GM10248 (cell line): ENCODE measurements at places on chromosomes 1 and 21.

DNA sequence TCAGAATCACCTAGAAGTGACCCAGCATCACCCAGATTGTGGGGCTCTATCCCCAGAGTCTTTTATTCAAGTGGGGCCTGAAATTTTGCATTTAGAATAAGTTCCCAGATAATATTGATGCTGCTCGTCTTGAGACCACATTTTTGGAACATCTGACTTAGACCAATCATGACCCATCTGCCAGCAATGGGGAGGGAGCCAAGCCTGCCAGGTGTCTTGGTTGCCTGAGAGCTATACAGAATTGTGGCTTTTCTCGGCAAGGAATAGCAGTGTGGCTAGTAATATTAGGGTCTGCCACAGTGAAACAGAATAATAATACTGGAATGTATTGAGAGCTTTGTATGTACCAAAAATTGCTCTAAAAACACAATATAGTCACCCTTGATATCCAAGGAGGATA, 31.1 kb upstream of the RGS8 start:
- no peak for DNase-seq

GRCh38 chr21:14545906-14546480, at the start of gene SAMSN1:
Gene SAMSN1 (minus strand): TSS chr21:14546315. CDS start chr21:14546261, 54 bp downstream.
- DNase-seq: peak; percentile 45

GRCh38 chr1:201295346-201295745, 12.0 kb downstream of the PKP1 start:
- no peak for DNase-seq

GRCh38 chr21:36661511-36662309, 37.2 kb upstream of the SIM2 start:
- DNase-seq: no peak

DNA sequence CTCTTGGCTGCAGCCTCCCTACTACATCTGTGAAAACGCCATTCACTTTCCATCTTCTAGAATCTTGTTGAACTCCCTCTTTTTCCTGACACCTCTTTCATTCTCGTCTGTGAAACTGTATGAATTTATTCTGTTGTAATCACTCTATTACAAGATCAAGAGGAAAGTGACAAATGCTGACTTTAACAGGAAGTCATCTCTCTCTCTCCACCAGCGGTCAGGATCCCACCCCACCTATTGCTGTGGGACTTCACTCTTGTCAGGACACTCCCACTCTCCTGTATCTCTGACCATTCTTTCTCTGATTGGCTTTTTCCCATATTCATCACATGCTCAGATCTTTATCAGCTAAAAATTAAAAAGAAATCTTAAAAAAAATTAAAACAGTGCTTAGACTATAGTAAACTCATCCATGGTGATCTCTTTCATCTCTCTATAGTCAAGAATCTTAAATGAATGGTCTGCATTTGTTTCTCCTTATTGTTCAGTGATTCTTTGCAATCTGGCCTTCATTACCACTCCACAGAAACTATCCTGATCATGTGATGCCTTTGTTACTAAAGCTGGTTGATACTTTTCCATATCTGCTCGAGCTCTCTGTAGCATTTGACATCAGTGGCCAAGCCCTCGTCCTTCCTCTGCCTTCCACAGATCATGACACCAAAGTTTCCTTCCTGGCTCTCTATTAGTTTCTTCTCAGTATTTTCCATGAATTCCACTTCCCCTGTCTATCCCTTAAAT, 113.6 kb downstream of the UCHL5 start:
- no peak for DNase-seq

DNA sequence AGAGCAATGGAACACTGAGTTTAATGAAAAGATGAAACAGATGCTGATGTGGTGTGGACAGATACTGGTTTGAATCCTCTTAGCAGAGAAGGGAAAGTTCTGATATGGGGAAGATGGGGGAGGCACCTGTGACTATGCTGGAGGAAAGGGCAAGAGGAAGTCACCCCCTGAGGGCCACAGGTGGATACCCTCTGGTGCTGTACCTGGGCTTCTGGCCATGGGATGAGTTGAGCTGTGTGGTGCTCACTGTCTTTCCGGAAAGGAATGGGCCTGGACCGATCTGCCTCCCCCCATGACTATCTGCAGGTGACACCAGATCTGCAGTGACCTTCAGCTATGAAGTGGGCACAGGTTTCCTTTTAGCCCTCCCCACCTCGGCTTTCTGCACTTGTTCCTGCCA, 52.4 kb downstream of the IER5 start:
- DNase-seq: no peak

DNA sequence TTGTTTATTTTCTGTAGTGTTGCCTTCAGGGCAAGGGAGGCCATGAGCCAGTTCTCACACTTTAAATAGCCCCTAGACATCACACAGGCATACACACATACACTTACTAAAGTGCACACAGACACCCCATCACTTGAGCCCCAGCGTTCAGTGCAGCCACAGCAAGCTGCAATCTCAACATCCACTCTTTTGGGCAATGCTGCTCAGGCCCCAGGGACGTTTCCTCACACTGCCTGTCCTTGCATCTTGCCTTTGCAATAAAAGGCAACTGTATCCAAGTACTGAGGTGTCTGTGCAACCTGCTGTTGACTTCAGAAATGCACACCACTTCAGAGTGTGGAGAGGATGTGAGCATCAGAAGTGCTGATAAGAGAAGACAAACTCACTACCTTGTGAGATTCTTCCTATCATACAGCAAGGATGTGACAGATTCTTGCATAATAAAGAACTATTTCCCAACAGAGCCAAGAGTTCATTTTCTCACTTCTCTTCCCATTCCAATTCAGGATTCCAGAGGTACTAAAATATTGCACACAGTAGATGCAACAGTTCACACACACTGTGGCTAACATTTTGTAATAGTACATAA, 36.2 kb downstream of the IRF2BP2 start:
- no peak for DNase-seq

GRCh38 chr1:203407296-203407695, 56.4 kb upstream of the FMOD start:
- no peak for DNase-seq

GRCh38 chr1:75412616-75413015, 198.3 kb downstream of the SLC44A5 start:
- DNase-seq: no peak

GRCh38 chr1:39890880-39891279, 7.6 kb upstream of the TRIT1 start:
- DNase-seq: no peak

DNA sequence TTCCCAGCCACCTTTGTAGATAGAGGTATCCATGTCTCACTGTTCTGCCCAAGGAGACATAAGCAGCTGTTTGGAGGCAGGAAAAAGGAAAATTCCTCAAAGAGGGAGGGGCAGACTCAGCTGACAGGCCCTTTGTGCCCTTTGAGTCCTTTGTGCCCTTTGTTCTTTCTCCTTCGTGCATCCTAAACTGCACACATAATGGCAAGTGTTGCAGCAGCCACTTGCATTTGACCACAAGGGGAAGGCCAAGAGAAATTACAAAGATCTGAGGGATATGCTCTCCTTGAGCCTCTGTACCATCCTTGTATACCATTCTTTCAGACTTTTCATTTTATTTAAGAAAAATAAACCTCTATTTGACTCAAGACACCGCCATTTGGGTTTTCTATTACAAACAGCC, 71.8 kb upstream of the PKN2 start:
- DNase-seq: no peak

DNA sequence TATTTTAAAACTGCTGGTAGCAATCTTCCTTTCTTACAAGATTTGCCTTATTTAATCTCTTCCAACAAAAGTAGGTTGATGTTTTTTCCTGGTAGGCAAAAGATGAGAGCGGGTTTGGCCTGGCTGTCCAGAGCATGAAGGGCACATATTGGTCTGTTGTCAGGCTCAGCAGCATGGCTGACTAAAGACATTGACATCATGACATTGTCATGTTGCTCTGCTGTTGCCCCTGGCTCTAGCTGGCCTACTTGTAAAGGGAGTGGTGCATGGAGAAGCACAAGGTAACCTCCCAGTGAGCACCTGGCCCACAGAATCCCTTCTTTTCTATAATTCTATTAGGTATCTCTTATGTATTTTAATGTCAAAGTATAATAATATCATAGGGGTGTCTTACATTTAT, 23.6 kb downstream of the GNPAT start:
- no peak for DNase-seq

DNA sequence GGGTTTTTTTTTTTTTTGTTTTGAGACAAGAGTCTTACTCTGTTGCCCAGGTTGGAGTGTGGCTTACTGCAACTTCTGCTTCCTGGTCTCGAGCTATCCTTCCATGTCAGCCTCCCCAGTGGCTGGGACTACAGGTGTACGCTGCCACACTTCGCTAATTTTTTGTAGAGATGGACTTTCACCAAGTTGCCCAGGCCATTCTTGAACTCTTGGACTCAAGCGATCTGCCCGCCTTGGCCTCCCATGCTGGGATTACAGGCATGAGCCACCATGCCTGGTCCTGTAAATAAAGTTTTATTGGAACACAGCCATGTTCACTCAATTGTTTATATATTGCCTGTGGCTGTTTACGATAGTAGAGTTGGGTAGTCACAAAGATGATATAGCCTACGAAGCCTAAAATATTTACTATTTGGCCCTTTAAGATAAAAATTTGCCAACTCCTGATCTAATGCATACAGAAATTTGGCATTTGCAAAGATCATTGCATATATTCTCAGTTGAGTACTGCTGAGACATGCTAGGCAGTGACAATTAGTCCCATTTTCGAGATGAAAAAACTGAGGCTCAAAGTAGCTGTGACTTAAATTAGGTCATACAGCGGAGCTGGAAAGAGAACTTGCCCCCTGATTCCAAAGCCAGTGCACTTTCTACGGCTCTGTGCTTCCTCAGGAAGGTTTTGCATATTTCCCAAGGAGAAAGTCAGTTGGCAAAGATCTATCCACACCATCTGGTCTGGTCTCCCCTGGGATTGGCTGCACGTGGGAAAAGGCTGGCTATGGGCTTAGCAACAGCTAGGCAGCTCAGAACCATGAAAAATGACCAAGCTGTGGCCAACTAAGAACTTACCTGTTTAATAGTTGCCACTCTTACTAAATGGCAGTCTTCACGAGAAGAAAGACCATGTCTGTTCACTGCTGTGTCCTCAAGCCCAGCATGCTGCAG, 19.4 kb downstream of the MECR start:
- DNase-seq: no peak

GRCh38 chr1:55310505-55310971, 95.4 kb upstream of the USP24 start:
- no peak for DNase-seq

DNA sequence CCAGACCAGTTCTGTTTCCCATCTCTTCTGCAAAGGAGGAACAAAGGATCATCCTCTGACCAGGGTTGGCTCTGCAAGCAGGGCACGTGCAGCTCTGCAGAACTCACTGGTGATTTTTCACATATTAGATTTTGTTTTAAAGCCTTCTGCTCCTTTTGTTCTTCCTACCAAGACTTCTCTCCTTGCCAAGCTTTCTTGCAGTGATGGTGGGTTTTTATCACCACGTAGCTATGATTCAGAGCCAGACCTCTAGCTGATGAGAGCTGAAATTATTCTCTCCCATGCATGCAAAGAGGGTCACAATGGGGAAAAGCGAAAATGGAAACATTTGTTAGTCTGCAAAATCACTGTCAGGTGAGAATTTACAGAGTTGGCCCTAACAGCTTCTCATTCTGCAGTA, 225.2 kb downstream of the KCNH1 start:
- no peak for DNase-seq

- DNase-seq: peak; percentile 67
Measured at GRCh38 chr21:37207441-37208009, 59.6 kb downstream of the VPS26C start.

DNA sequence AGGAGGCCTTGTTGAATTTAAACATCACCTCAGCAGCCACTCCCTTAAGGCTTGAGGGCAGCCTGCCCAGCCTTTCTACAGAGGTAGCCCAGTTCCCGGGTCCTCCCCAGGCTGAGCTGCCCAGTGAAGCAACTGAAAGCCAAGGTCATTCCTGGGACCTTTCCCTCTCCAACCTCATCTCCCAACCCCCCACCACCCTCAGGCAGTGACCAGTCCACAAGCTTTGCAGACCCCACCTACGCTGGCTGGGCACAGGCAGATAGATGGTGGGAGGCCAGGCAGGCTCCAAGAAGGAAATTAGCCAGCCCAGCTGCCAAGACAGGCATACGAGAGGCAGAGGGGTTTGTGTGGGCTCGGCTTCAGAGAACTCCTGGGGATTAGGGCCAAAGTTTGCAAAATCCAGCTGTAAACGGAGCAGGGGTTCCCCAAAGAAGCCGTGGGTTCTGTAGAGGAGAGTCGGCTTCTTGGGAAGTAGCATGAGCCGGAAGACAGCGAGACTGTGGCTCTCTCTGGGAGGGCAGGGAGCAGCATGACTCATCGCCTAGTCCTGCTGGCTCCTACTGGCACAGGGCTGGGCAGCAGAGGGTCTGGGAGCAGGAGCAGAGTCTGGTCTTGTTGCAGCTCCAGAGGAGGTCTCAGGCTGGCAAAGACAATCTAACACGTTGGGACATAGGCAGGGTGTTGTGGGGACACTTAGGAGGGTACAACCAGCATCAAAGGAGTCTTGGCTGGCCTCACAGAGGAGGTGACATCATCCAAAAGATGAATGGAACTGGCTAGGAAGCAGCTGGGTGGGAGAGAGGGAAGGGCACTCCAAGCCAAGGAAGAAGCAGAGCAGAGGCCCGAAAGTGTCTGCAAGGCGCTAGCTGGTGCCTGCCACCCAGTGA, 2.8 kb upstream of the ZC3H12A start:
- no peak for DNase-seq

DNA sequence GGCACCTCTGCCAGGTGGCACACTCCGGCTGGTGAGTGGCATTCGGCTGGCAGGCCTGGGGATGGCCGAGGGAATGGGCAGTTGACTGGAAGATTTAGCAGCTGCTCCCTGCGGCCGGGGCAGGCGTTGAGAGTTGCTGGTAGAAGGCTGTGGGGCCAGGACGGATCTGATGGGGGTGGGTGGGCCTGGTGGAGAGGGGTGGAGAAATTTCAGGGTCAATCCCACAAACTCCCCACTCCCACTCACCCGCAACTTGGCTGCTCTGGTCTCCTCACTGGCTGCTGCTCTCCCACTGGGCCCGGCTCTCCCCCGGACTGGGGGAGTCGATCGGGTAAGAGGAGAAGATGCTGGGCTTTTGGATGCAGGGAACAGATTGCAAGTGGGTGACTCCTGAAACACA, 2.1 kb downstream of the PSRC1 start:
- DNase-seq: no peak

- no peak for DNase-seq
Measured at GRCh38 chr21:41016472-41016871, 151.5 kb upstream of the BACE2 start.

DNA sequence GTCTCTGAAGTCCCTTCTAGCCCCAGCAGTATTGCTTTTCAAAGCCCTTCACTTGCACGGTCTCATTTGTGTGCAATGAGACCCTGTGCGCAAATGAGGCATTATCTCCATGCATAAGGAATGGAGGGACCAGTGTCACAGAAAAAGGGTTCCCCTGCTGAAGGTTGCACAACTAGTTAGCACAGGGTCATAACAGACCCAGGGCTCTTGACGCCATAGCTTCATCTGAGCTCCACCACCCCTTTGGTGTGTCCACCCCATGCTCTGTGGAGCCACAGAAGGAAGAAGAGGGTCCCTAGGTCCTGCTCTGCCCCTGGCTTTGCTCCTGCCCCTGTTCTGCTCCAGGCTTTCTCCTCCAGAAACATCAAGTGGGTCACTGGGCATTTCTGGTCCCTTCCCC, 12.6 kb downstream of the SH2D2A start:
- no peak for DNase-seq
